Right cardiac atrium (tissue), 5 donors: ENCODE measurements at places on chromosomes 5 and 9. TPM values are rescaled to one million over a fixed set of nuclear protein-coding genes. Genes with fewer than 3 reads are reported as not detected.

CRHBP gene
- 3.8 TPM for total RNA-seq

GPR150 gene
- total RNA-seq = 0.15 TPM

DNA sequence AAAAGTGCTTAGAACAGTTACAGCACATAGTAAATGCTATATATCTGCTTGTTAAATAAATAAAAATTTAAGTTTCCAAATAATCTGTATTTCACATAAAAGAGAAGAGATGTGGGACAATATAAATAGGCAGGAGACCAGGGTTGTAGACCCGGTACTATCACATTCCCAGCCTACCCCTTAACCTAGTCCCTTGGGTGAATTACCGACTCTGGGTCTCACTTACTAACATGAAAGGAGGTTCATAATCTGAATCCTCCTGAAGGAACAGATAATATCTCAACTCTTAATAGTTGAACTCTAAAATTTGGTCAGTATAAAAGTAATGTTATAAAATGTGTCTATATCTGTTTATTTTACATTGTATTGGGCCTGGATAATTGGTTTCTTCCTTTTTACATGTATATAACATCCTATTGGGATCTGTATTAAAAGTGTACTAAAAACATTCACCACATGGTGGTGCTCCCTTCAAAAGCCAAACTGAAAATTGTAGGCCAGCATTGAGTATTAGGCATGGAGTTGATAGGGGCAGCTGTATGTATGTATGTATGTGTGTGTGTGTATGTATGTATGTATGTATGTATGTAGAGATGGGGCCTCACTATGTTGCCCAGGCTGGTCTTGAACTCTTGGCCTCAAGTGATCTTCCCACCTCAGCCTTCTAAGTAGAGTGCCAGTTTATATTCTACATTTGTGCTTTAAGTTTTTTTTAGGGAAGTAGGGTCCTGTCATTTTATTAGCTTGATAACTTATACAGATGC is 64.2 kb upstream of the ABL1 start:
- no peak for DNase-seq

DNA sequence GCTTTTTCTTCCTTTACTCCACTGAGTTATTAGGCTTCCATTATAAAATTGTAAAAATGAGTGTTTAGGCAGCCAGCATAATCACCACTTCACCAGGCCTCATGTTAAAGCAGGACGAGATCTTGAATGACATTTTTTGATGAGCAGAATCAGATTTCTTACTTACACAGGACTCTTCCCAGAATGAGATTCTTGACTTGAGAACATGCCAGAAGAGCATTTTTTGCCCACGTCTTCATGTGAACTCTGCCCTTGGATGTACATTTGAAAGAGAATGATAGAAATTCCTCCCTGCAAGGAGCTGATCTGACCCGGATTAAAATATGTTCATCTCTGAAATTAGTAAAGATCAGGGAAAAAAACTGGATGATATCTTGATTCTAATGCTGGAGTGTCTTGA is 212.1 kb upstream of the ADRA1B start:
- DNase-seq = no peak

- DNase-seq = no peak
These were observed 76.9 kb upstream of the CDH6 start for GRCh38 chr5:31116466-31117031.

DNA sequence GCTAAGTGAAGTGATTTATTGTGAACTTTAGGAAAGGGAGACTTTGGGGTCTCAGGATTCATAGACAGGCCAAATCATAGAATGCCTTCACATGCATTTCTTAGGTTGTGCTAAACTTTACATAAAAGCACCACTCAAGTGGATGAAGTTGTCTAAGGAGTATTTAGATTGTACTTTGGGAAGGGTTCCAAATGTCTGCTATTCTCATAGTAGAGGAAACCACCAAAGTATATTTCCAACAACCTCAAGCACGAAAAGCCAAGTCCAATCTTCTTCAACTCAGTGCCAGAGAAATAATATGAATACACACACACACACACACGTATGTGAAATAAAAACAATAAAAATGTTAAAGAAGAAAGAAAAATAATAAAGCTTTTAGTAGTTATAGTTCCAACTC is 41.8 kb downstream of the ENC1 start:
- DNase-seq = no peak

DNA sequence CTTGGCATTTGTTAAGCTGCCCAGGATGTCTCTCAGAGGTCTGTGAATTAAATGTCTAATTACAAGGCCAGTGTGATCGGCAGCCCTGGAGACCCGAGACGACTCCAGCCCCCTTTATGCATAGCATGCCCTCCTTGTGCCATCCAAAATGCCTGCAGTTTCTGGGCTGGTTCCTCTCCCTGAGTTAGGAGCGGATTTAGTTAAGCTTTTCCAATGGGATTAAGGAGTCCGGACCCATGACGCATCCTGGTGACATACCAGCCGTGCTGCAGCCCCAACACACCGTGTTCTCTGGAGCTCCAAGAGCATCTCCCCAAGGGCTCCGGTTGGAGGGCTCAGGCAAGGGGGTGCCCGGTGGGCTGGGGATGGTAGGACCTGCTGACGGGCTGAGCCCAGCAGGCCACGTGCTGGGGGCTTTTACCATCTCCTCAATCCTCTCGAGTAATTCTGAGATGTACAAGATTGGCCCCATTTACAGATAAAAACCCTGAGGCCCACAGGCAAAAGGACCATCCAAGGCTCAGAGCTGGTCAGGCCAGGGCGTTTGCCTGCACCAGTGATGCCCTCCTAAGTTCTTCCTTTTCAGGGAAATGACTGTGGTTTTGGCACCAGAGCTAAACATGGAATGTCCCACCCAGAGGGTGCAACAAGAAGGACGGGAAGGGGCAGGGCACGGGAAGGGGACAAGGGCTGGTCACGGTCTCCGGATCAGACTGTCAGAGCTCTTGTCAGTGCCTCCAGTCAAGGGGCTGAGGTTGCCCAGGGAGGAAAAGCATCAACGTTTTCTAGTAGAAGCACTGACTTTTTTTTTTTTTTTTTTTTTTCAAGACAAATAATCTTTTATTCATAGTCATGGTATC is 82.6 kb upstream of the PHYKPL start:
- no peak for DNase-seq
